Activated CD4-positive, alpha-beta T cell treated with anti-CD3 and anti-CD28 coated beads, Interleukin-2, amount 50 U/mL, for 24 hours (primary cell): ENCODE measurements at places on chromosomes 16 and 17.

DNA sequence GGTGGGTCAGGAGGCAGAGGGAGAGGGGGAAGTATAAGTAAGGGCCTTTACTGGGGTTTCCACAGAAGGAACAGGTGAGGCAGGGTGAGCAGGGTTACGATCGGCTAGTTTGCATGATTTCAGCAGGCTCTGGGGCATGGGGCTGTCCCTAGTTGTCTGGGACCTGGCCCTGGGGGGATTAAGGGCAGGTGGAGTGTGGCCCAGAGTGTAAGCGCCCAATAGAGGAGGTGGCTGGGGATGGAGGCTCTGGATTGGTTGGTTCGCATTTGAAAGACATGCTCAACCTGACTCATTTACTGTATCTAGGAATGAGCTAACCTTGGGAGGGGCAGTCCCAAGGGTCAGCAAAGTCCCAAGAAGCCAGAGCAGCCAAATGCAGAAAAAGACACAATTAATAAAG is 230.3 kb downstream of the MAP2K4 start:
- DNase-seq: no peak

- no peak for DNase-seq
These were observed 33.6 kb upstream of the BRD7 start for GRCh38 chr16:50402298-50402895.

GRCh38 chr17:14268264-14268663 is 31.6 kb upstream of the CDRT15 start:
- no peak for DNase-seq

DNA sequence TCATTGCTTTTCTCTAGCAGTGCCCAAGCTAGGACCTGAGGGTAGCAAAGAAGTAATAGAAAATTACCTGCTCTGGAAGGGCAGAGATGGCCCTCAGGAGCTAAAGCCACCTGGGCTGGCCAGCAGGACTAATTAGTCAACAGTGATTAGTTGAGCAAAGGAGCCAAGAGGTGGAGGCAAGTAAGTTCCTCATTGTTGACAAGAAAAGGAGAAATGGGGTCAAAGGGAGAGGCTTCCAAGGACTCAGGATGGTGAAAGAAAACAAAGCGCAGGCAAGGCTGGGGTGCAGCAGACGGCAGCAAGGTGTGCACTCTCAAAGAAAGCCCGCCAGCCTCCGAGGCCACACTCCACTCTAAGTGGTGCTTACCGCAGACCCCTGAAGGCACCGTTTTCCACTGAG is 44.6 kb downstream of the CMTM4 start:
- DNase-seq: no peak

- no peak for DNase-seq
These were observed 1.2 kb upstream of the EFNB3 start for GRCh38 chr17:7703584-7704479.

- no peak for DNase-seq
These were observed 93.9 kb downstream of the YPEL2 start for GRCh38 chr17:59425085-59425931.

GRCh38 chr16:12728469-12728868 is 75.2 kb downstream of the CPPED1 start:
- DNase-seq: no peak

- no peak for DNase-seq
These were observed 445.7 kb downstream of the TOX3 start for GRCh38 chr16:52101246-52101645.
